ENCODE measurements at places on chromosomes 3 and 15. TPM values are rescaled to one million over a fixed set of nuclear protein-coding genes. Genes with fewer than 3 reads are reported as not detected.

DNA sequence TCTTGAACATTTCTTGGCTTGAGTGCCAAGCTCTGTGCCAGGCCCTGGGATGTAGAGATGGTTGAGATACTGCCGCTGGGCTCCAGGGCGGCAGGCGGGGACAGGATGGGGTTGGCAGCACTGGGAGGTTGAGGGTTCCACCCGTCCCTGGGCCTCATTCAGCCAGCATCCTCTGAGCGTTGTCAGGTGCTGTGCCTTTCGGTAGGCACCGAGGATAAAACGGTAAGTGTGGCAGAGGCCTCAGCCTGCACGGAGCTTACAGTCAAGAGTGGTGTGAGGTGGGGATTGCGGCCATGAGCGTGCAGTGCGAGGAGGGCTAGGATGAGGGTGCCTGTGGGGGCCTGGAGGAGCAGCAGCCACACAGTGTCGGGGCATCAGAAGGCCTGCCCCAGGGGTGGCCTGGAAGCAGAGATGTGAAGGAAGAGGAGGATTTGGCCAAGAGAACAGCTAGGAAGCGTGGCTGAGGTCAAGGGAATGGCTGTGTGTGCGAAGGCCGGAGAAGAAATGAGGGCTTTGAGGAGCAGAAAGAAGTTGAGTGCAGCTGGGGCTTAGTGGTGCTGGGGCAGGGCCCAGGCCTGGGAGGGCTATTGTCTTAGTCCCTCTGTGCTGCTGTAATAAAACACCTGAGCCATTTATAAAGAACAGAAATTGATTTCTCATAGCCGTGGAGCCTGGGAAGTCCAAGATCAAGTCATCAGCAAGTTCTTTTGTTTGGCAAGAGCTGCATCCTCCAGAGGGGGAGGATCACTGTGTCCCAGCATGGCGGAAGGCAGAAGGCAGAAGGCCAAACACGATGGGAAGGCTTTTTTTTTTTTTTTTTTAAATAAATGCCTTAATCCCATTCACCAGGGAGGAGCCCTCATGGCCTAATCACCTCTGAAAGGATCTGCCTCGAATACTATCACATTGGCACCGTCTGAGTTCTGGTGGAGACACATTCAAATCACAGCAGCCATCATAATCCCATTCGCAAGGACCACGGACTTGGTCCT, 22.7 kb downstream of the CORO2B start:
- no peaks in the 10 kb centered on the region for H3K36me3 ChIP-seq
- H3K4me3 ChIP-seq = no peak overlapping the region
- H3K27me3 ChIP-seq = no peaks in the 10 kb centered on the region

GRCh38 chr3:143676021-143676420, 172.2 kb downstream of the SLC9A9 start:
- H3K27me3 ChIP-seq = no peaks in the 10 kb centered on the region
- no peaks in the 10 kb centered on the region for H3K36me3 ChIP-seq
- peaks cover 12% of the 10 kb centered on the region for H3K4me1 ChIP-seq
- no peak overlapping the region for H3K4me3 ChIP-seq

DNA sequence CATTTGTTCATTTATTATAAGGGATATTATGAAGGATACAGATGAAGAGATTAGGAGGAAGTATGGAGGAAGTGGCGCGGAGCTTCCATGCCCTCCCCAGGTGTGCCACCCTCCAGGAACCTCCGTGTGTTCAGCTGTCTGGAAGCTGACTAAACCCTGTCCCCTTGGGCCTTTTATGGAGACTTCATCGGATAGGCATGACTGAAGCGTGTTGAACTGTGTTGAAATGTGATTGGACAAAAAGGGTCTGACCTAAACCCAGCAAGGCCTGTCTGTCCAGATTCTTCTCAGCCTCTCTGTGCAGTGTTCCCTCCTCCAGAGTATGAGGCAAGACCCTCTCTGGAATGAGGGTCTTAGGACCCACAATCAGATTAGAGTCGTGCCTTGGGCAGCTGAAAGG, 31.7 kb downstream of the HACD3 start:
- no peaks in the 10 kb centered on the region for H3K4me1 ChIP-seq
- H3K27me3 ChIP-seq = no peaks in the 10 kb centered on the region
- no peak for DNase-seq
- H3K27ac ChIP-seq = no peak overlapping the region
- H3K4me3 ChIP-seq = no peak overlapping the region

DNA sequence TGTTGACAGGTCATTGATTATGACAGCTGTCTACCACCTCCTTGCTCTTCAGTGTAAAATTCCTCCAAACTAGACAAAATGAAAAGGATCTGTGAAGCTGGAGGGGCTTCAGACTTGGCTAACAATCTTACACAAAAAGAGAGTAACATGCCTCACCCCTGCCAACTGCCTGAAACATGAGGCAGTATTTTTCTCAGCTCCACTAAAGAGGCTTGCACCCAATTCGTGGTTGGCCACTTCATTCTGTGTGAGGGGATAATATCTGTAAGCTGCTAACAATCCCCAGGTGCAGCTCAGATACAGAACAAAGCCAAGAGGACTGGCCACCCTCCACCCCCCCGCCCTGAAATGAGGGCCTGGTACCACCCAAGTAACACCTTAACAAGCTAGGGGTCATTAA, 2.8 kb downstream of the MB21D2 start:
- H3K4me3 ChIP-seq = no peak overlapping the region
- no peaks in the 10 kb centered on the region for H3K27me3 ChIP-seq
- no peaks in the 10 kb centered on the region for H3K36me3 ChIP-seq

DNA sequence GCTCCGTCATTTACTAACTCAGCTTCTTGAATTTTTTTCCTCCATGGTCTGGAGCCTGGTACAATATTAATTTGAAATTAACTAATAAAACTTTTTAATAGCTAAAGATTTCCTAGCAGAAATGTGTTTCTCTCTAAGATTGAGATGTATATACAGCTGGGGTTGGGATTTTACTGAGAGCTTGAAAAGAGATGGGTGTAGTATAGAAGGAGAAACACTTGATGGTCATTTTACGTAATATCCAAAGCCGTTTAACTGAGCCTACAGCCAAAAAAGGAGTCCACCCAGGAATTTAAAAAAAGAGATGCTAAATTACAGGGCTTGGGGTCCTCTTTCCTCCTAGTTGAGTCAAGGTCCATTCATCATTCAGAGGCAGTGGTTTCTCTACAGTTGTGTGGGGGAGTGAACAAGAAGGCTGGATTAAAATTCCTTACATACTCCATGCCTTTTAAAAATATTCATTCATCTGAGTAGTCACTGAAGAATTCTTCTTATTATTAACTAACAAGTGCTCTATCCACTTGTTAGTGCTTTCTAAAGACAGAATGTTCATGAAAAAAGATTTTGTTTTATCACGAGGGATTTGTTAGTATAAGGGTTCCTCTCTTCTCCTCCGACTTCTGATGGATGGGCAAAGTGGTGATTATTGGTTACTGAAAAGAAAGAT, 255.3 kb upstream of the IL12A start:
- no peak overlapping the region for H3K27ac ChIP-seq
- no peaks in the 10 kb centered on the region for H3K36me3 ChIP-seq
- no peaks in the 10 kb centered on the region for H3K27me3 ChIP-seq
- DNase-seq = no peak
- no peak overlapping the region for H3K4me3 ChIP-seq

GRCh38 chr3:50676031-50676705, 1.4 kb downstream of the DOCK3 start:
- H3K27me3 ChIP-seq = peaks cover 29% of the 10 kb centered on the region
- H3K27ac ChIP-seq = no peak overlapping the region
- peaks cover 9% of the 10 kb centered on the region for H3K4me1 ChIP-seq
- H3K36me3 ChIP-seq = no peaks in the 10 kb centered on the region

- no peak overlapping the region for H3K4me3 ChIP-seq
- H3K4me1 ChIP-seq = peaks cover 13% of the 10 kb centered on the region
- no peaks in the 10 kb centered on the region for H3K27me3 ChIP-seq
- no peaks in the 10 kb centered on the region for H3K36me3 ChIP-seq
- no peak for DNase-seq
- no peak overlapping the region for H3K27ac ChIP-seq
Measured at GRCh38 chr15:101027920-101028319, 108.8 kb downstream of the LRRK1 start.

Gene MAGI1
- total RNA-seq = 68.8 TPM

Gene CXCR6
- 2.9 TPM for total RNA-seq

Gene CASR
- 0.17 TPM for total RNA-seq

Measured in liver (tissue), 10 donors.